ENCODE measurements at places on chromosomes 7 and 10.

DNA sequence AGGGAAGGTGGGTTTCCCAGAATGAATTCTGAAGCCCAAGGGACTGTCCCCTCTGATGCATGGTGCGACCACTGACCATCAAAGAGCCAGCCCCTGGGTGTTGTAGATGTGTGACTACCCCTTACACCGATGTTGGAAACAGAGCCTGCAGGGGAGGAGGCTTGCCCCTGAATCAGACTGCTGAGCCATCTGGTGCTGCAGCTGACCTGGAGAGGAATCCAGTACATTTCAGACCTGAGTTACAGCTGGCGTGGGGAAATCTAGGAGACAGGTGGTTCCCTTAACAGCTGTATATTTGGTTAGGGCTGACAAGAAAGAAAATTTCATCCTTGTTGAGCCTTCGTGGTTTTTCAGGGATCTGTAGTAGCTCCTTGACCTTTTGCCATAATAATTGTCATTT is 195.5 kb downstream of the CELF2 start:
- ATAC-seq, result no peak

DNA sequence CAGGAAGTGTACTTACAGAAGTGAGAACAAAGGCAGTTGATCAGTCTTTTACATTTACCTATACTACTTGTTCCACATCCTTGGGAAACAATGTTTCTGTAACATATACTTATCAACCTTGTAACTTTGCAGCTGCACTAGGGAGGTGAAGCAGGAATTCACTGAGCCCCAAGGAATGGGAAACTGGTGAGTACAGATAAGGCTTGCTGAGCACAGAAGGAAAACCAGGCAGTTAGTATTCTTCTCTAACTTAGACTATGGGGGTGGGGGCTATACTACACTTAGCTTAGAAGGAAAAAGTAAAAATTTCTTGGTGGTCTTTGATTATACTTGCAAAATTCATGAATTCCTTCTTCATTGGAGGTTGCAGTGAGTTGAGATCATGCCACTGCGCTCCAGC is 6.9 kb upstream of the ZNF33A start:
- ATAC-seq, result no peak

GRCh38 chr7:75638594-75639070 is 100.1 kb downstream of the HIP1 start:
- peak; percentile 89 for ATAC-seq

DNA sequence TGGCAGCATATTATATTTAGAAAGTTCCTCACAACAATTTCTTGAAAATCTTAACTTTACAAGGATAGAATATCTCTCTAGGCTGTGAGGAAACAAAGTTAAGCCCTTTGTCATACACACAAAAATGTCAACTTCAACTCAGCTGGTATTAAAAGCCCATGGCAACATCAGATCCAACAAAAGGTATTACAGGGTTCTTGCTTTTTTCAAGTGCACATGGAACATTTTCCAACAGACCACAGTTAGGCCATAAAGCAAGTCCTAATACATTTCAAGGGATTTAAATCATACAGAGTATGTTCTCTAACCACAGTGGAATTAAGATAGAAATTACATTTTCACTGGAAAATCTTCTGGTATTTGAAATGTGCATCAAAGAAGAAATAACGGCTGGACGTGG is 71.9 kb upstream of the OIT3 start:
- ATAC-seq, result no peak

- ATAC-seq, result peak; percentile 84
These were observed 159.1 kb downstream of the DGKI start for GRCh38 chr7:137687556-137688265.

DNA sequence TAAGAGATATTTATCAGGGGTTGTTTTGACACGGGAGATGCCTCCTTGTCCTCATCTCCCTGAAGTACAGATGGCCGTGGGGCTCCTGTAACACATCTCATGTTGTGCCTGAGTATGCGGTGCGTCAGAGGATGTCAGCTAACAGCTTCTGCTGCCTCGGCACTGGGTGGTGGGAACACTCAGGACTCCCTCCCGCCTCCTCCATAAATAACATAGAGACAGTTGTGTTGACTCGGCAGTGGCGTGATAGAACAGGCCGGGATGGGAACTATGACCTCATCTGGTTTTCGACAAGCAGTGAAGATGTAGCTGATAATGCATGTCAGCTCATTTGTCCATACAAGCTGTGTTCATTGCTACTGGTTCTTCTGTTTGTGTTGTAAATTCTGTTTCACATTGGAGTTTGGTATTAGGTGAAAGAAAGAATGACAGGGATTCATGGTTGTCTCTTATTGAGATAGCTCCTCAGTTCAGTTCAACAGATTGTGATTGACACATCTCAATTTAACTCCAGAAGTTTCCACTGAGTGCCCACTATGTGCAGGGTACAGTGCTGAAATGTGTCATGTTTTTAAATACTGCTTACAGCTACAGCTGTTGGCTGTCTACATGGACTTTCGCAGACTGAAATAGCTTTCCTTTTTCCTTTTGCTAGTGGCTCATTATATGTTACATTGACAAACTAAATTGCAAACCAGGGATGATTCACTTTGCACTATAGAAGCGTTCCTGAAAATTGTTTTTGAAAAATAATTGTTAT is 87.4 kb downstream of the CHN2 start:
- ATAC-seq, result peak; percentile 74

DNA sequence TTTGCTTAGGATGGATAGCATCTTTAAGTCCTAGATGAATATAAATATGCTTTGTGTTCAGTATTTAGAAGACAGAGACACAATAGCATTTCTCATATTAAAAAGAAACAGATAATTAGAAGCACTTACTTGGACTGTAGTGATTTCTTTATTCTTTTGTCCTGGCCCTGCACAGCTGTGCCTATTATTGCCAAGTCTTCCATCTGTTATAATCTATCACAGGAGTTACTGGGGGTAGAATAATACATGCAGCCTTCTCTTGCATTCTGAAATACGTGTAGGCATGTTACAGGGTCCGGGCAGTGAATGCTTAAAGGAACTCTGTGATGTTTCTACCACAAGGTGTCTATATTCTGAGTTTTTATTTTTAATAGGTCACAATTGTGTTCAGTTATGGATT is 461.5 kb upstream of the COBL start:
- no peak for ATAC-seq

DNA sequence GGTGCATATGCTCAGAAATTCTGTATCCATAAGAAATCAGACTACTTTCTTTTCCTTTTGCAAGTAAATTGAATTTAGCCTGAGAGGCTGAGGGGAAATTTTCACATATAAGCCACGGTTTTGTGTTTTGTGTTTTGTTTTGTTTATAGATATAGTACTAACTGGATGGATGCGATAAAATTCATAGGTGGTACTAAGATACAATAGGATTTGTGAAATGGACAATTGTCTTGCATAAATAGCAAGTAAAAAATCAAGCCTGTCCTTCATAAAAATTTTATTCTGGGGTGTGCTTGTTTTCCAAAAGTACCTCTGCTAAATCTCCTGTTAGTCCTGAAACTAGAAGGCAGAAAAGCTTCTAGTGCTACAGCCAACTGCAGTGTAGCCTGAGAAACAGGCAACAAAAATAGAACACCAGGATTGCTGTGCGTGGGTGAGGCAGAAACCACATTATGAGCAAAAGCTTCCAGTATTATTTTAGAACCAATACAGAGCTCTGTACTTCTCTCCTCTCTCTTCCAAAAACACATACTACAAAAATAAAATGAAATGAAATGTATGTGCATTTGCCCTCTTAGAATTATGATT is 634 bp upstream of the HDAC9 start:
- ATAC-seq, result peak; percentile 59

GRCh38 chr10:85920311-85920710 is 446.3 kb downstream of the GRID1 start:
- no peak for ATAC-seq

DNA sequence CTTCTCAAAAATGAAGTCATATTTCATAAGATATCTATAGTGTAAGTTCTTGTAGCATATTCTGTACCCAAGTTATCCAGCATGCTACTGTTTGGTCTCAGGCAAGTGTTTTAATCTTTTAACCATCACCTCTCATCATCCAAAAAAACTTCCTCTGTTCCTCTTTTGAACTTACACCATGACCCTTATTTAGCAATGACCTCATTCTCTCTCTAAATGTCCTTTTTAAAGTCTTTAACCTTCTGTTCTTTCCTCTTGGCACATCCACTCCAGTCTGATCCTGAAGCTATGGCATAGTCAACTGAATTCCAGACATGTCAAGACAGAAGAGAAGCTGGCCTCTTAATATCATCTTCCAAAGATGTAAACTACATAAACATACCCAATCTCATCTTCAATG is 26.2 kb downstream of the PPP3CB start:
- ATAC-seq, result no peak

- no peak for ATAC-seq
These were observed 341.5 kb upstream of the AOAH start for GRCh38 chr7:37065779-37066271.

- ATAC-seq, result peak; percentile 67
These were observed 4.3 kb upstream of the MARVELD1 start for GRCh38 chr10:97708976-97709946.

All from SK-N-SH treated with all-trans-retinoic acid at 6 μM for 48 hours (cell line).